Skeletal muscle cell (primary cell): ENCODE measurements at places on chromosomes 12 and 14.

DNA sequence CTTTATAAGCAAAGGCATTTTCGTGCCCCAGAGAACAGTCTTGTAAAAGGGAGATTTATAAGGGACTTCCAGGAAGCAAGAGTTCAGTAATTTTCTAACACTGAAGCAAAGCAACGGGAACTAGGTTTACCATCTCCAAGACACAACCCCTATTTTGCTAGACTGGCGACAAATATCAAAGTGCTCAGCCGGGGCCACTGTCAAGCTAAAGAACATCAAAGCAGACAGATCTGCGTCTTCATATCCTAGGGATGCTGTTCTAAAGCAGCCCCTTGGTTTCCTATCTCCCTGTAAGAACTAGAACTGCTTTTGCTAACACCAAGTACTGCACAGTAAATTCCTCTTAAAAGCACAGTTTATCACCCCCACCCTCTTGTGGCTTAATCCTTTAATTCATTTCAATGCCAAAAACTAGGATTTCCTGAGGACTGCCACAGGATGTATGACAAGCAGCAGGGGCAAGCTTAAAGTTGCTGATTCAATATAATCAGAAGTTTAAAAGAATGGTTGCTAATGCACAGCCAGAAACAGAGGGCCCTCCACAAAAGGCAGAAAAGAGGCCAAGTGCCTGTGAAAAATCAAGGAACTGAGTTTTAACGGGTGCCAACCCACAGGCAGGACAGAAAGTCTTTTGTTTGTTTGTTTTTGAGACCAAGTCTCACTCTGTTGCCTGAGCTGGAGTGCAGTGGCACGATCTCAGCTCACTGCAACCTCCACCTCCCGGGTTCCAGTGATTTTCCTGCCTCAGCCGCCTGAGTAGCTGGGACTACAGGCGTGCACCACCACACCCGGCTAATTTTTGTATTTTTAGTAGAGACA lies 44.0 kb upstream of the ISM2 start:
- DNase-seq = no peak

GRCh38 chr12:19058235-19059021 lies 71.1 kb upstream of the PLEKHA5 start:
- DNase-seq = no peak

- DNase-seq = no peak
These were observed 90.3 kb downstream of the TPH2 start for GRCh38 chr12:72028966-72029365.

DNA sequence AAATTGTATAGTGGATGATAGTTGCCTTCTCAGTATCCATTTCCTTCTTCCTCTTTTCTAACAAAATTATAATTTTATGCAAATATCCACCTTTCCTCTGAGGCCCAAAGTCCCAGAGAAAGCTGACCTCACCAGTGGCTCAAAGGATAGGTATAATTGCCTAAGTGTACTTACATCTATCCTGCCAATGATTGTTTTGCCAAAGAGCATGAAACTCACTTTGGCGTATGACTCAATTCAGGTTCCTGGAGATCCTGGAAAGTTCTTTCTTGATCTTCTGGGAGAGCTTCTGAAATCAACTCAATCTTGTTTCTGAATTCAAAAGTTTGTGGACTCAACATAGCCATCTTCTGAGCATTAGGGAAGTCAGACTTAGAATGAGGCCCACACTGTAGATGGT lies 10.5 kb upstream of the RBM25 start:
- no peak for DNase-seq

- no peak for DNase-seq
These were observed 36.6 kb downstream of the SFSWAP start for GRCh38 chr12:131747276-131748177.

DNA sequence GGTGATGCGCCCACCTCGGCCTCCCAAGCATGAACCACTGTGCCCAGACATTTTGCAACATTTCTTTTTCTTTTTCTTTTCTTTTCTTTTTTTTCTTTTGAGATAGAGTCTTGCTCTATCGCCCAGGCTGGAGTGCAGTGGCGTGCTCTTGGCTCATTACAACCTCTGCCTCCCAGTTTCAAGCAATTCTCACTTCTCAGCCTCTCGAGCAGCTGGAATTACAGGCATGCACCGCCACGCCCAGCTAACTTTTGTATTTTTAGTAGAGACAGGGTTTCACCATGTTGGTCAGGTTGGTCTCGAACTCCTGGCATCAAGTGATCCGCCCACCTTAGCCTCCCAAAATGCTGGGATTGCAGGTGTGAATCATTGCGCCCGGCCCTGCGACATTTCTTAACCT lies 7.6 kb upstream of the CDC42BPB start:
- no peak for DNase-seq

DNA sequence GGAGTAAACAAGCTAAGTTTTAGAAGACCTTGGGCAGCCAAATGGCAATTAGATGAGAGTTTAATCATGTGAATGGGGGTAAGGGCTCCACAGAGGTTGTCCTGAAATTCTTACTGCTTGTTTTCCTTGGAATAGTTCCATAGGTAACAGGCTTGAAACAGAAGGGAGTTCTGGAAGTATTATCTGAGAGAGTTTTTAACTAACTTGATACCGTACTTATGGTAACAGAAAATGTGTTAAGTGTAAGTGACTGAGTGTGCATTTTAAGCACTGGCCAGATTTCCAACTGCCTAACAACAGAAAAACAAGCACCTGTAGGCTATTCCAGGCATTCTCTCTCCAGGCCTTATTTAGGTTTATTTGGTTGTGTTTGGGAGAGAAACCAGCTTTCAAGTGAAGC lies 414.6 kb upstream of the PDE3A start:
- no peak for DNase-seq

DNA sequence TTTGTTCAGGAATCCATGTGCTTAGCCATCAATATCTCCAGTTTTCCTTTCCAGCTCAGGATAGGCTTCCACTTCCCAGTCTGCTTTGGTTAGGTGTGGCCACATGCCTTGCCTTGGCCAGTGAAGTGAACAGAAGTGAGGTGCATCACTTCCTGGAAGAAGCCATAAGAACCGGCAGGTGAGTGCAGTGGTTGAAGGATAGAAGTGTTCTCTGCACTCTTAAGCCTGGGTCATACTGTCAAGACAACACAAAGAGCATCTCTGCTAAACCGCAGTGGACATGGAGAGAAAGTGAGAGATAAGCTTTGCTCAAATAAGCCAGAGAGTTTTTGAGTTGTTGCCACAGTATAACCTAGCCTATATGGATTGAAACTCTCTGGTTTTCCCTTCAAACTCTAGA lies 11.4 kb downstream of the GNG2 start:
- no peak for DNase-seq

- no peak for DNase-seq
These were observed 5.6 kb upstream of the ERBB3 start for GRCh38 chr12:56074396-56074795.

GRCh38 chr12:98873776-98874175 lies 228.7 kb downstream of the APAF1 start:
- no peak for DNase-seq

GRCh38 chr12:91778091-91778832 lies 367.4 kb downstream of the BTG1 start:
- no peak for DNase-seq

GRCh38 chr14:99884834-99885648 lies 91.8 kb downstream of the EML1 start:
- no peak for DNase-seq

DNA sequence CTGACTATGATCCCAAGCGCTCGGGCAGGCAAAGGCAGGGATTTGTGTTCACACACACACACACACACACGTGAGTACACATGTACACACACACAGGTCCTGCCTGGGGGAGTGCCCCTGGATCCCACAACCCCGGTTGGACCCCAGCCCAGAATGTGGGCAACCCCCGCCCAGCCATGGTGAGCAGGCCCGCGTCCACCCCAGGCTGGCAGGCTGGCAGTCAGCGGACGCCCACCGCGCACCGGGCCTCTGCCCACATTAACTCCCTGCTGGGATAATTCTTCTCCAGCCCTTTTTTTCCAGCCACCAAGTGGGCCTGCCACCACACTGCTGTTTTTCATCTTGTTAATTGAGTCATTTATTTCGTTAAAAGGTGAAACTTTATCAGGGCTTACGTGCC lies 256.2 kb downstream of the BCL11B start:
- no peak for DNase-seq

GRCh38 chr12:6745741-6746525 lies 7.0 kb downstream of the MLF2 start:
- DNase-seq = no peak

GRCh38 chr14:65243766-65244442 lies 141.6 kb upstream of the MAX start:
- no peak for DNase-seq

GRCh38 chr14:88551980-88552431 lies 2.8 kb downstream of the PTPN21 start:
- no peak for DNase-seq

DNA sequence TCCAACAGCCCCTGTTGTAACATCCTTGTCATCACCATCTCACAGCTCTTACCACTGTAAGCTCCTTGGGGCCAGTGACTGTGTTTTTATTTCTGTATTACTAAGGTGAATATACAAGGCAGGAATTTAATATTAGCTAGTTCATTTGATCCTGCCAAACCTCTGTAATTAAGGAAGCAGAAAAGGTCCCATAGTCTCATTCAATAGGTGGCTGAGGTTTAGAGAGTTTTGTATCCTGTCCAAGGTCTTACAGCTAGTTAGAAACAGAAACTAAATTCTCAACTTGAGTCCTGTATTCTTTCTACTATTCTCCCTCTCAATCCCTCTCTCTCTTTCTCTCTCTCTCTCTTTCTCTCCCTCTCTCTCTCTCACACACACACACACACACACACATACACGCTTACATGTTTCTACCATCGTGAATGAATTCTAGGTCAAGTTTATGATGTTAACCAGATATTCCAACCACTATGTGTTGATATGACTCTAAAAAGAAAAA lies 543 bp upstream of the GLIPR1 start:
- DNase-seq = peak; percentile 56

GRCh38 chr12:54261815-54262402 lies 18.0 kb downstream of the CBX5 start:
- no peak for DNase-seq

GRCh38 chr12:70236990-70237389 lies 6.2 kb upstream of the CNOT2 start:
- DNase-seq = no peak

DNA sequence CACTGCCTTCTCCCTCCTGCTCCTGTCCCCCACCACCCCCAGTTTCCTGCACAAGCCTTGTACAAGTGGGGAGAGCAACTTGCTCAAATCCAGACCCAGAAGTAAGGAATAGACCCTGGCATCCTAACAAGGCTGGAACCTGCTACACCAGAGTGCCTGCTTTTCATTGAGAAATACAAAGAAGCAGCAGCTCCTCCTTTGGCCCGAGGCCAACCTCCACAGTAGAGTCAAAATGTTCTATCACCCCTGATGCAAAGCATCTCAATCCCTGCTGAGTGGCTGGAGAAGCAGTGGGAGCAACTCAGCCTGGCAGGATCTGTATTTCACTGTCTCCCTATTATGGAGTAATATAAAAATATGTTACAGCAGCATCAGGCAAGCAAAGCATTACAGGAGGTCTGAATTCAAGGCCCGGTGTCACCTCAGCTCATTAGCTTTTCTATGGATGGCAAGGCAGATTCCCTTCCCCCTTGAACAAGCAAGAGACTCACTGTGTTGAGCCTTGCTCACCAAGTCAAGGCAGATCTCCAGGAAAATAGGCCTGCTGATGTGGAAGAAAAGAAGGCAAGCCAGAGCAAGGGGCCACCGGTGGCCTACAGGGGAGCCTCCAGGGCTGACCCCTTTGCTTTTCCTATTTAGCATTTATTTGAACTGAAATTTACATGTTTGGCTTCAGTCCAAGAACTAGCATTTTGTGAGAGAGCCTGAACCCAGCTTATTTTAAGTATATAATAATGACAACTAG lies 186.3 kb upstream of the EGLN3 start:
- DNase-seq = no peak

GRCh38 chr12:84813780-84814663 lies 98.6 kb downstream of the SLC6A15 start:
- DNase-seq = no peak

DNA sequence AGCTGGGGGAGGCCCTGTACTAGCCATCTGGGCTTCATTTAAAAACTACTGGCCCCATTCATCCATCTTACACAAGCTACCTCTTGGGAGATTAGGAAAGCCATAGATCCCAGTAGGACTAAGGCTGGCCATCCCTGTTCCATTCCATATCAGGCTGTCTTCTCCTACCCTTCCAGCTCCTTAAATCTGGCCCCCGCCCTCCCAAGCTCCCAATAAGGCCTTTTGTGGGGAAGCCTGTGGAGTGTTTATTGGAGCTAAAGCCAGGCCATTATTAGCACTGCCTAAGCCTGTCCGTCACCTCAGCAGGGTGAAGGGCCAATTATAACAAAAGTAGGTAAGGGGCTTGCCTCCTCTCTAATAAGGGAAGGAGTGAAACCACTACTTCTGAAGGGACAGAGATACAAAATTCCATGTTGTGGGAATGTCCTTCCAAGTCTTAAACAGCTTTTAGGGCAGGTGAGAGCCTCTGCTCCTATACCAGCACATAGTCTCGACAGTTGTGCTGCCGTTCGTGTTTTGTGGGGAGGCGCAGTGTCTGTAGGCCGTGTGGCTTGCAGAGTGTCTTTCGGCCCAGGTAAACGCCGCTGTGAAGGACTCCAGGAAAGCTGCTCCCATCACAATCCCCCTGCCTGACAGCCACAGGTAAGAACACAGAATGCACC lies 3.7 kb downstream of the MYL6 start:
- no peak for DNase-seq

- DNase-seq = peak; percentile 29
These were observed 25.6 kb downstream of the RNASE10 start for GRCh38 chr14:20530771-20531571.

DNA sequence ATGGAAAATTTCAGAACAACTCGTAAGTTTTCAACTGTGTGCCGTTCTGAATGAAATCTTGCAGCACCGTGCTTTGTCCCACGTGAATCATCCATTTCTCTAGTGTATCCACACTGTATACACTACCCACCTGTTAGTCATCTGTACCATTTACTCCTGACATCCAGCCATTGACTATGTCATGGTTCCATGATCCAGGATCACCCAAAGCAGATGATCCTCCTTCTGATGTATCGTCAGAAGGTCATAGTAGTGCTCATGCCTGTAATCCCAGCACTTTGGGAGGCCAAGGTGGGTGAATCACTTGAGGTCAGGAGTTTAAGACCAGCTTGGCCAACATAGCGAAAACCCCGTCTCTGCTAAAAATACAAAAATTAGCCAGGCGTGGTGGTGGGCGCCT lies 122.9 kb downstream of the PPHLN1 start:
- no peak for DNase-seq

- DNase-seq = no peak
These were observed 24.2 kb downstream of the SH2B3 start for GRCh38 chr12:111429828-111430432.

- no peak for DNase-seq
These were observed 124.9 kb downstream of the GXYLT1 start for GRCh38 chr12:42019746-42020145.

DNA sequence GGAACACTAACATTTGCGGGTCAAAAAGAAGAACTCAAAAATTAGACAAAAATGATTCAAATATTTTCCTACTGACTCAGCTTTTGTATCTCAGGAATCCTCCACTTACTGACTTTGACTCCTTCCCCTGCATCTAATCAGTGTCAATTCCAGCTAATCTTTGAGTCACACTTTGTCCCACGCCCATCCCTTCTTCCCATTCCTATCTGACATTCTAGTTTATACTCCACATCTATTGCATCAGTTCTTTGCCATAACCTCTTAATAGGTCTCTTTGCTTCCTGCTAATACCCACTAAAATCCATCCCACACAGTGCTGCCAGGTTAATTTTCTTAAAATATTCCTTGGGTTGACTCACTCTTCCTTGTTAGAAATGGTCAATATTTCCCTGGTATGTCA lies 19.1 kb downstream of the BBS10 start:
- peak; percentile 66 for DNase-seq

- DNase-seq = no peak
These were observed 99.9 kb downstream of the BCAT1 start for GRCh38 chr12:24848941-24849477.
